ENCODE measurements at places on chromosomes 12 and 14.

- no peak for DNase-seq
Observed at GRCh38 chr14:86038387-86039042, 508.6 kb downstream of the FLRT2 start.

GRCh38 chr12:123041811-123042655, 61.6 kb downstream of the ARL6IP4 start:
- DNase-seq: no peak

DNA sequence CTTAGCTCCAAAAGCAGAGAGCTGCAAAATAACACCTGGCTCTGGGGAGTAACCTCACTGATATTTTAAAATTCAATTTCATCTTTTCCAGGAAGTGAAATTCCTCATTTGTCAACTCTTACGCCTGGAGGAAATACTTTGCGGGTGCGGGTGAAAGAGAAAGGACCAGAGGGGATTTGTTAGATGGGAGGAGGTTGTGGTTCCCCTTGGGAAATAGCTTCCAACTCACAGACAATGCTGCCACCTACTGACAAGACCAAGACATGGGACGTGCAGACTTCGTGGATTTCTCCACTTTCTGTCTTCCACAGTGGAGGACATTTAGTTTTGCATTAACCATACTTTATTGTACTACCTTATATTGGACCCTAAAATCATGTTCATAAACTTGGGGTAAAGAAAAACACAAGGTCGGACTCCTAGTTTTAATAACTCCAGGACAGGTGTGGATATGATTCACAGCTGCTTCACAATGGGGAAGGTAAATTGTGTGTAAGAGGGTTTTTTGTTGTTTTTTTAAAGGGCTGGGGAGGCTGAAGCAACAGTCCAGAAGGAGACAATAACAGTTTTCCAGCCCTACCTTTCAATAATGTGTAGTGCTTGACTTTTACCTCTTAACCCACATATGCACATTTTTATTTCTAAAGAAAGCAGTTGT, 10.8 kb downstream of the FBXL14 start:
- peak; percentile 56 for DNase-seq

GRCh38 chr12:89514751-89515150, 9.8 kb downstream of the GALNT4 start:
- no peak for DNase-seq

DNA sequence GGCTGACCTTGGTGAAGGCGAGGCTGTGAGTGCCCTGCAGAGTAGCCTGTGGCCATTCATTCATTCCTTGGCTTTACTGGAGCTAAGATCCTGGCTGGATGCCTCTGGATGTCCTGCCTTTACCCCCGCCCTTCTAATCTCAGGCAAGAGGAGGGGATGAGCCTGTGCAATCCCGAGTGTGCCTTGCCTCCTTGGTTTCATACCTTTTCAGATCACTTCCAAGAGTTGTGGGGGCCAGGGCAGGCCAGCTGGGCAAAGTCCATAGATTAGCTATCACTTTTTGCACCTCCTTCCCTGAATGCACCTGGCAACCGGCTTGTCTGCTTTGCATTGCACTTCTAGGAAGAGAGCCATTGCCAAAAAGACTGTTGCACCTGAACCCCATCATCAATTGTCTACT, 1.5 kb downstream of the VRTN start:
- DNase-seq: no peak

DNA sequence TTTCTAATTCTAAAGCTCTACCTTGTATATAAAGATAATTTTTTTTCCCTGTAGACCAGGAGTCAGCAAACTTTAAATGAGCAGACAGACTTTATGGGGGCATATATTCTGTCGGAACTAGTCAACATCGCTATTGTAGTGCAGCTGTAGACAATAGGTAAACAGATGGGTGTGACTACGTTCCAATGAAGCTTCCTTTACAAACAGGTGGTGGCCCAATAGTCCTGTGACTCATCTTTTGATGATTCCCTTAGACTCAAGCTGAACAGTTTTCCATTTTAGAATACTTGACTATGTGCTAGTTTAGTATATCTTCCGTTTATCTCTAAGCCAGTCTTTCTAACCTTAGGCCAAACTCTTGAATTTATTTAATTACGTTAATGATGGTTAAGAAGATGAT, 16.3 kb downstream of the MUCL1 start:
- no peak for DNase-seq

GRCh38 chr12:119448611-119449131, 114.1 kb downstream of the CCDC60 start:
- DNase-seq: no peak

- DNase-seq: no peak
Observed at GRCh38 chr12:13472690-13473089, 276.2 kb downstream of the EMP1 start.

DNA sequence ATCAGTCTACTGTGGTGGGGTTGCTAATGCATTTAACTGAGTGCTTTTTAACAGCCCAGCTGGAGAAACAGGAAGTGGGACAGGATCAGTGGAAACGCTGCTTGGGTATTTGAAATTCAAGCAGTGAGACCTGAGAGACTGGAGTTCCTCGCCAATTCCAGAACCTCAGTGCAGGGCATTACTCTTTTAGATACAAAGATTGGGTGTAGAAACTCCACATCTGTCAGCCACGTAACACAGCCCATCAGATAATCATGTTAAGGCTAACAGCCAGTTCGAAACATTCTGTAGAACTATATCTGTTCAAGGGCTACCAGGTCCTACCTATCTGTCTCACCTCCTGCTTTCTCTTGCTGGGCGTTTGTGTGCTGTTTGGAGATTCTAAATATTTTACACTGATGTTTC, 45.5 kb downstream of the RAD52 start:
- DNase-seq: no peak

GRCh38 chr12:113514602-113515001, 42.9 kb upstream of the LHX5 start:
- no peak for DNase-seq

GRCh38 chr14:33343016-33343415, 404.3 kb downstream of the NPAS3 start:
- DNase-seq: no peak

DNA sequence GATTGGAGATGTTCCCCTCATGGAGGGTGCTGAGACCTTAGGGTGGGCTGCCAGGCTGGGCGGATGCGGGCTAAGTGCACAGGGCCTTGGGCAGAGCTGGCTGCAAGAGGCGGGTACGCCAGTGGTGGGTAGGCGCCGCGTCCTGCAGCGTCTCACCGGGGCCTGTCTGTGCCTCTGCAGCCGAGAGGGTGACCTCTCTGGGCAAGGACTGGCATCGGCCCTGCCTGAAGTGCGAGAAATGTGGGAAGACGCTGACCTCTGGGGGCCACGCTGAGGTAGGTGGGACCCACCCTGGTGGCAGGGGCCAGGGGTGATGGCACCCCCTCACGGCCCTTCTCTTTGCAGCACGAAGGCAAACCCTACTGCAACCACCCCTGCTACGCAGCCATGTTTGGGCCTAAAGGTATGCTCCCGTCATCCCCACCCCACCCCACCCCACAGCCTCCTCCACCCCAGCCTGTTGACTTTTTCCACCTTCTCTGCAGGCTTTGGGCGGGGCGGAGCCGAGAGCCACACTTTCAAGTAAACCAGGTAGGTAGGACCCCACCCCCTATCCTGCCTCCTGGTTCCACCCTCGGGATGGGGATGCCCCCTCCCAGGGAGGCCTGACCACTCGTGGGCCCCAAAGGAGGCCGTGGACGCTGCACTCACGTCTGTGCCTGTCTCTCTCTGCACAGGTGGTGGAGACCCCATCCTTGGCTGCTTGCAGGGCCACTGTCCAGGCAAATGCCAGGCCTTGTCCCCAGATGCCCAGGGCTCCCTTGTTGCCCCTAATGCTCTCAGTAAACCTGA, 1.5 kb downstream of the CRIP1 start:
- DNase-seq: no peak

- DNase-seq: no peak
Observed at GRCh38 chr14:34212172-34212929, 249.7 kb downstream of the SPTSSA start.

GRCh38 chr14:74705613-74706500, 7.0 kb downstream of the AREL1 start:
- DNase-seq: no peak

- DNase-seq: no peak
Observed at GRCh38 chr12:57011438-57012424, 4.6 kb downstream of the TAC3 start.

GRCh38 chr12:6551063-6551461, 4.8 kb downstream of the IFFO1 start:
- DNase-seq: no peak

DNA sequence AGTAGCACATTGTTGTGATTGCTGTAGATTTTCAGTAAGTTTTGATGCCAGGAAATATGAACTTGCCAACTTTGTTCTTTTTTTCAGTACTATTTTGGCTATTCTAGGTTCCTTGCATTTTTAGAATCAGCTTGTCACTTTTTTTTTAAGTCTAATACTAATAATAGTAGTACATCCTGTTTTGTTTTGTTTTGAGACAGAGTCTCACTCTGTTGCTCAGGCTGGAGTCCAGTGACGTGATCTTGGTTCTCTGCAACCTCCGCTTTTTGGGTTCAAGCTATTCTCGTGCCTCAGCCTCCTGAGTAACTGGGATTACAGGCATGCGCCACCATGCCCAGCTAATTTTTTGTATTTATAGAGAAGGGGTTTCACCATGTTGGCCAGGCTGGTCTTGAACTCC, 16.5 kb downstream of the PWP1 start:
- DNase-seq: no peak

DNA sequence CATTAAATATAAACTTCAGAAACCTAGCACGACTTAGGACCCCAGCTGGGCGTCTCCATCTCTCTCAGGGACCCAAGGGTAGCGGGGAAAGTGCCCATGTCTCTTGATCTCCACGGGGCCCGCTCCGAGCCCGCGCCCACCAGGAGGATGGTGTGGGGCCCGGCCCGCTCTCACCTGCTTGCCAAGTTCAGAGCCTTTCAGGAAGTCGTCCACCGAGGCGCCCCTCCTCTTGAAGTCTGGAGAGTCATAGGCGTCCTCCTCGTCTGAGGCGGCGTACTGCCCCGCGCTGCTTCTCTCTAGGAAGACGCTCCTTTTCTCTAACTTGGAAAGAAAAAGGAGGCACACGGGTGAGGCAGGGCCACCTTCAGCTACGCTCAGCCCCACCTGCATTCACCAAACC, 96.9 kb downstream of the PIWIL1 start:
- no peak for DNase-seq

GRCh38 chr12:22039361-22039760, 6.7 kb upstream of the CMAS start:
- DNase-seq: no peak

GRCh38 chr12:77179515-77179914, 114.1 kb upstream of the E2F7 start:
- DNase-seq: no peak

- no peak for DNase-seq
Observed at GRCh38 chr14:26930576-26930975, 332.7 kb upstream of the NOVA1 start.

DNA sequence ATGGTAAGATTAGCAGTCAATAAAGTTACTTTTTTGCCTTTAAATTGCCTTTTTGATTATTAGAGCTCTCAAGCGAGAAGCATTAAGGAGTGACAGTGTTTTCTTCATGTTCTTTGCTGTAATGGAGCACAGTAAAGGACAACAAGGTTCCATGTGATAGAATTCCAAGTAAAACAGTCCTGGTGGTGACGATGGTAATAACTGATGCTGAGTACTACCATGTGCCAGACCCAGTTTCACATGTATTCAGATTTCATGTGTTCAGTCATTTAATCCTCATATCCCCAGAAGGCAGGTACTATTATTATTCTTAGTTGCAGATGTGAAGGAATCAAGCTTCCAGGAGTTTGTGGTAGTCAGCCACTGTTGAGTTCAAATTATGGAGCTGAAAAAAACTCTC, 79.0 kb downstream of the FRMD6 start:
- no peak for DNase-seq

GRCh38 chr12:33439587-33440011, at the start of gene SYT10:
Gene SYT10, minus strand, starts transcription at chr12:33439819. Its CDS starts 297 bp downstream, at chr12:33439522.
- no peak for DNase-seq

DNA sequence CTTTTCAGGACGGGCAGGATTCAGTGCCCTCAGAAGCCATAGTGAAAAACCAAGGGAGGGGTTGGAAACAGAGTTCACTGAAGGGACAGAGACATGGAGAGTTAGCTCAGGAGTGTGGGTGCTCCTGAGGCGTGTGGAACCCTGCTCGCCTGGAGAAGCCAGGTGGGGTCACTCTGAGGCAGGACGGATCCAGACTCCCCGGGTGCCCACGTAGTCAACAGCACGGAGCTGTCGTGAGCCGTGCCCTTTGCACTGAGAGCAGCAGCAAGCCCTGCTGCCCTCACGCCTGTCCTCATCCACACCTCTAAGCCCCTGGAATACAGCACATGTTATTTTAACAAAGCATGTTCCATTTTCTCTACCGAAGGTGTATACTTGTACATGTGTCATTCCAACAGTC, 114.7 kb downstream of the FBXL14 start:
- no peak for DNase-seq

DNA sequence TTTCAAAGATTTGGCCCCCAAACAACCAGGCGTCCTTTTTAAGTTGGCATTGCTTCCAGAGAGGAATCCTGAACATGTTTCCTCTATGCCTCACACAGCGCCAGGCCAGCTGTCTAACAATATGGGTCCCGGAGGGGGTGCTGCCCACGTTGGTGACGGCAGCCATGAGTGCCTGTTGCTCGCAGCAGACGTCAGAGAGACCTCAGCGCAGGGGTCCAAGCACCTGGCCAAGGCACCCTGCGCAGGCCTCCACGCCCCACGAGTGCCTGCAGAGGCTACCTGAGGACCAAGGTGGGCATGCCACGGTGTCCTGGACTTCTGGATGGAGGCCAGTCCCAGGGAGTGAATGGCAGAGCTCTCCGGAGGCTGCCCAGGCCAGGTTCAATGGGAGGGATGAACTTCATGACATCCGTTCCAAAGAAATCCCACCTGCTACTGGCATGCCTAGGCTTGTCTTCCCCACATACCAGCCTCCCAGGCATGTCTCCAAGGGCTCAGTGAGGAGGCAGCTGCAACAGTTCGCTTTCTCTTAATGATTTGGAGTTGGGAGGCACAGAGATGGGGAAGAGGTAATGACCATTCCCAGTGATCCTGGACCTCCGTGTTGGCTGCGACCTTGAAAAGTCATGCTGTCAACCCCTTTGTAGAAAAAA, 11.6 kb upstream of the FOXN3 start:
- no peak for DNase-seq

DNA sequence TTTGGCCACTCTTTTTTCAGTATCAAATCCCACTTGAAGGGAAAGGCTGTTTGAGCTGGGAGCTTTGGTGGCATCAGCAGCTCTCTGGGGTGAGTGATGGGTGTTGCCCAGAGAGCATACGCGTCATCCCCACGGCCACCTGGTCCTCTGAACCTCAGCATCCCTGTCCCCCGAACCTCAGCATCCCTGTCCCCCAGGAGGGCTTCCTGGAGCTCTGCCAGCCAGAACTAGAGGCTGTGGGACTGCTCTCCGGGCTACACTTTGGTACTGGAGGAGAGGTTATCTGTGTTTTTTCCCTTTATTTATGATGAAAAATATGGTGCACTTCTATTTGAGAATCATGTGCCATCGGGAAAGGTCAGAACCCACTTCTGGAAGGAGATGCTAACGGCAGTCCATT, 131.5 kb upstream of the RTL1 start:
- DNase-seq: no peak

DNA sequence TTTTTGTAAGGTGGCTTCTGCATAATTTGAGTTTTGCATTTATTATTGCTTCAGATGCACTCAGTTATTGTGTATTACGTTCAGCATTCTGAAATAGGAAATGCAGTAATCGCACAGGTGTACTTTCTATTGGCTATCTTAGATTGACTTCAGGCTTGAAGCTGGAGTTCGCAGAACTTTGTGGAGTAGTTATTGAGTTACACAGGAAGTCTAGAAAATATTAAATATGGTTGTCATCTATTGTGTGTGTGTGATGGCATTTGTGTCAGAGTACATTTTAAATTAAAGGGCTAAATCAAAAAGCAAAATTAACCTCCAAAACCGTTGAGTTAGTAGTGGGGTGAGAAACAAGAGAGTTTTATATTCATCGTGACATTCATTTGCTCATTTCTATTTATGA, 2.7 kb downstream of the ARID2 start:
- no peak for DNase-seq

Data from NCI-H2081 treated with DMSO at 0.1 percent for 48 hours (cell line).